Foreskin keratinocyte (primary cell): ENCODE measurements at places on chromosomes 13 and 19. TPM values are rescaled to one million over a fixed set of nuclear protein-coding genes. Genes with fewer than 3 reads are reported as not detected.

Gene ZNF536
- total RNA-seq = not detected in 2 replicates

Gene PSG11
- not detected in 2 replicates for total RNA-seq

Gene NMRK2
- not detected in 2 replicates for total RNA-seq

Gene MISP3
- total RNA-seq = 0.78 and 1.3 TPM in 2 replicates

Gene ZNF761
- total RNA-seq = 8.9 and 9.0 TPM in 2 replicates

Gene CABP5
- not detected in 2 replicates for total RNA-seq

Gene XPO4
- 21.1 and 22.5 TPM in 2 replicates for total RNA-seq

Gene IZUMO4
- 2.0 and 3.1 TPM in 2 replicates for total RNA-seq

Gene PGLYRP2
- not detected in 2 replicates for total RNA-seq
